H1 (cell line): ENCODE measurements at places on chromosomes 2 and 18.

DNA sequence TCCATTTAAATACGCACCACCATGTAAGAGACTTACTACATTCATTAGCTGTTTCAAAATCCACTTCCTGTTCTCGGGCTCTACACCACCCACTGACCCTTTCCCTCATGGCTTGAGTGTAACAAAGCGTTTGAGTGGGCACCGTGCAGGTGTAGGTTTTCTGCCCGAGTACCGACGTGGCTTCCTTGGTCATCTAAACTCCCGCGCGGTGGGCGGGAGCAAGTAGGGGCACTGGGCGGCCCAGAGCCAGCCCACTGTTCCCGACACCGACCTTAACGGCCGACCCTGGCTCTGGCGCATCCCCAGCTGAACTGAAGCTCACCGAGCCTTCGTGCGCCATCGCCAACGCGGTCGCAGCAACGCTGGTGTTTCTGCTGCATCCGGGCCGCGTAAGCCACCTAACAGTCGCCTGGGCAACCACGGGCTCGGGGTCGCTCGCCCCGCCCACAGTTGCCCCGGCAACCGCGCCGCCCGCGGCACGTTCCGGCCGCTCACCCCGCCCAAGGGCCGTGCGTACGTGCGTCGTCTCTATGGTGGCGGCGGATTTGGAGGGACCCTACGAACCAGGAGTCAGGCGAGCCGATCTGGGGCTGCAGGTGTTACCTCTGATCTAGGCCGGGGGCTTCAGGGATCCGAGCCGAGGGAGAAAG lies at the start of the genes C2orf81 and WDR54:
TSS of gene C2orf81 (minus strand) at position 399 of the 650 bp plus-strand sequence. CDS start at position 340, 59 bp downstream.
TSS of gene WDR54 (plus strand) at position 510 of the 650 bp plus-strand sequence. CDS start 424 bp downstream, outside the sequence.
- H3K4me1 ChIP-seq = peaks cover 5% of the 10 kb centered on the region; the same call in 1 of the 2 replicates
- H3K27me3 ChIP-seq = 0 out of 2 replicates have a peak, but pooled peaks cover 2% of the 10 kb centered on the region
- peak within 1 kb of the TSS; percentile 51; the same call in 1 of the 2 replicates for H3K27ac ChIP-seq
- H3K36me3 ChIP-seq = peaks cover 11% of the 10 kb centered on the region; the same call in 1 of the 2 replicates

DNA sequence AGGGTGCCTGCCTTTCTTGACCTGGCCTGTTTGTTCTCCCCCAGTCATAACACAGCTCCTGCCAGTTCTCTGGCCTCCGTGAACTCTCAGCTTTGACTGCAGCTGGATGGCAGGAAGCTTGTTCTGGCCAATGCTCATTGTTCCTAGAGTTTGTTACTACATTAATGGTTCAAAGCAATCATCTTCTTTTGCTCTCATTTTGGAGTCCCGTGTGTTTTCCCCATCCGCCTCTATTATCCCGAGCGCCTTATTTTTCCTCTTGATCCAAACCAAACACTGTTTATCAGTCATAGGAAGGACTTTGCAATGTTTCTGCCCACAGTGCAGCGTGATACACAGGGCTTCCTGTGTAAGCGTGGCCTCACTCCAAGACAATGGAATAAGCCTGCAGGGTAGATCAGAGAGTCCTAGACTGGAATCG lies 184.3 kb upstream of the APCDD1 start:
- H3K36me3 ChIP-seq = no peaks in the 10 kb centered on the region
- no peak overlapping the region for H3K4me3 ChIP-seq
- H3K27ac ChIP-seq = no peak overlapping the region
- H3K4me1 ChIP-seq = no peaks in the 10 kb centered on the region
- no peak for DNase-seq
- no peaks in the 10 kb centered on the region for H3K27me3 ChIP-seq

DNA sequence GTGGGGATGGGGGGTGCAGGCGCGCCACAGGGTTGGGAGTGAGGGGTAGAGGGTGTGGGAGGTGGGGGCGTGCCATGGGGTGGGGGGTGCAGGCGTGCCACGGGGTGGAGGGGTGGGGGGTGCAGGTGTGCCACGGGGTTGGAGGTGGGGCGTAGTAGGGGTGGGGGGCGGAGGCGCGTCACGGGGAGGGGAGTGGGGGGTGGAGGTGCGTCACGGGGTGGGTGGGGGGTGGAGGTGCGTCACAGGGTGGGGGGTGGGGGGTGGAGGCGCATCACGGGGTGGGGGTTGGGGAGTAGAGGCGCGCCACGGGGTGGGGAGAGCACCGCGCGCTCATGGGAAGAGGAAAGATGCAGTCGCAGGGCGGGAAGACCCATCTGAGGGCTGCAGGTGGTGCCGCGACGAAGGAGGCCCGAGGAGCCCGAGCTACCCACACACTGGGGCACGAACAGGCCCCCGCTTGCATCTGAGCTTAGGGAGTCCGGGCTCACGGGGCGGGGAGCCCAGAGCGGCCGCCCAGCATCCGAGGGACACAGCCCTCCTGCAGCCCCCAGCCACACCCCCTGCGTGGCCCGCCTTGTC lies 37.5 kb downstream of the SNED1 start:
- H3K27me3 ChIP-seq = peaks cover 33% of the 10 kb centered on the region; the same call in 1 of the 2 replicates
- H3K27ac ChIP-seq = no peak overlapping the region
- peak overlapping the region; percentile 43 for H3K4me3 ChIP-seq
- peaks cover 11% of the 10 kb centered on the region for H3K4me1 ChIP-seq

GRCh38 chr18:21300035-21300907 lies 58.2 kb downstream of the GREB1L start:
- no peaks in the 10 kb centered on the region for H3K36me3 ChIP-seq
- H3K27me3 ChIP-seq = no peaks in the 10 kb centered on the region; the same call in 1 of the 2 replicates
- no peak overlapping the region for H3K27ac ChIP-seq

DNA sequence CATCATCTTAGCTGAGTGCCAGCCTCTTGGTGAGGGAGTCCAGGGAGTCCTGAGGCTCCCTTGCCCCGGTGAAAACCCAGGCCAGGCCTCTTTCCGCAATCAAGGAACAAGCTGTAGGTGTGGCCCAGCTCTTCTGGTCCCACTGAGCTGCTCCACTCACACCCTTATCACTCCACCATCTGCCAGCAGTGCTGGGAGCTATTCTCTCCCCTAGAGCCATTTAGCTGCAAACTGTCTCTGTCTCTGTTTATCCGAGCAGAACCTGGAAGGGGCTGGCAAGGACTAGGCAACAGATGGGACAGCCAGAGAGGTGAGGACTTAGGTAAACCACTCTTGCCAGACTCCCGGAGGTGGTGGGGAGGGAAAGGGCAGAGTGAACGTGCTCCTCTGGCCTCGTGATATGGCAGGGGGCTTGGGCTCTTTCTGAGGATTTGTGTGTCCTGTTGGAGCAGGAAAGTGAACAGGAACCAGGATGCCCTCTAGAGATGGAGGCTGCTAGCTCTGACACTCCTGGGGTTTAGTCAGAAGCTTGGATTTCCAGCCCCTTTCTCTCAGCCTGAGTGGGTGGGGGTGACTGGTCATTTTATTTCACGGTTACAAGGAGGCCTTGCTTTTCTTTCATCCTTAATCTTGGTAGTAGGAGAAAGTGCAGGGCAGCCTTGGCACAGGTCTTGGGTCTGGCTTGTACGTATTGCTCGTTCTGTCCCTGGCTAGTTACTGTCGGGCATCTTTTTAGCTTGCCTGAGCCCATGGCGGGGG lies 19.6 kb downstream of the B3GNT2 start:
- peaks cover under 1% of the 10 kb centered on the region for H3K36me3 ChIP-seq
- H3K4me1 ChIP-seq = peaks cover 4% of the 10 kb centered on the region; the same call in 1 of the 2 replicates
- no peak overlapping the region for H3K4me3 ChIP-seq
- no peak overlapping the region for H3K27ac ChIP-seq
- no peaks in the 10 kb centered on the region for H3K27me3 ChIP-seq

DNA sequence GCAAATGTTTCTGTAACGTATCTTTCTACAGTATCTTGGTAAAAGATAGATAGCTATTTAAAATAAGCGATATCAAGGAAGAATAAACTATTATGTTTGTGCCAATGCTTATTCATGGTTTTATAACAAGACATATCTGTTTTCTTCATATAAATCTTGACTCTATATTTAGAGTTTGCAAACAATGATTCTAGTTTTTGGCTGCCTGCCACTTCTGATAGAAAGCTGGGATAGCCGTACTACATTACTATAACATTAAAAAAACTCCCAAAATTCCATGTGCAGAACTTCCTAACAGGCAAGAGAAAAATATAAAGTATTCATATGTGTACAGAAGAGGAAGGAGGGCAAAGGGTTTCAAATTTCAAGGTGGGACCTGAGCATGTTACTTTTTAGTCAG lies 985.0 kb downstream of the BCL11A start:
- no peaks in the 10 kb centered on the region for H3K27me3 ChIP-seq
- DNase-seq = no peak
- H3K4me1 ChIP-seq = no peaks in the 10 kb centered on the region
- no peak overlapping the region for H3K27ac ChIP-seq
- H3K4me3 ChIP-seq = no peak overlapping the region

GRCh38 chr2:39154944-39155343 lies 34.1 kb upstream of the SOS1 start:
- H3K36me3 ChIP-seq = no peaks in the 10 kb centered on the region
- H3K4me1 ChIP-seq = no peaks in the 10 kb centered on the region
- no peak for DNase-seq
- no peaks in the 10 kb centered on the region for H3K27me3 ChIP-seq

DNA sequence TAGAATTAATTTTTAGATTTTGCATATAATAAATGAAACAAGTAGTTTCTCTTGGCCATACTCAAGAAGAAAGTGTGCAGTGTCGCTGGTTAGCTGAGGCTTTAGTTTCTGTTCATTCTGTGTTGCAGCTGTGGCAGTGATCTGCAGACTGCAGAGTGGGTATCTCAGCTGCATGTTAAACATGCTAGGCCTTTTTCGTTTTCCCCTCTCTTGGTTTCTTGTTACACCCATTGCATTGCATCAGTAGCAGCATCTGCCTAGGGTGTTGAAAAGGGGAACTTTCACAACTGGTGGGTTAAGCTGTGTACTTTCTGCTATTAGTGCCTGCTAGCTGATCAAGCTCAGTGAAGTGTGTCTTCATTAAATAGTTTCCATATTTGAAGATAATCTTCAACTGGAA lies 51.3 kb downstream of the ACSL3 start:
- H3K27ac ChIP-seq = no peak overlapping the region
- peaks cover 9% of the 10 kb centered on the region; the same call in 1 of the 2 replicates for H3K4me1 ChIP-seq

DNA sequence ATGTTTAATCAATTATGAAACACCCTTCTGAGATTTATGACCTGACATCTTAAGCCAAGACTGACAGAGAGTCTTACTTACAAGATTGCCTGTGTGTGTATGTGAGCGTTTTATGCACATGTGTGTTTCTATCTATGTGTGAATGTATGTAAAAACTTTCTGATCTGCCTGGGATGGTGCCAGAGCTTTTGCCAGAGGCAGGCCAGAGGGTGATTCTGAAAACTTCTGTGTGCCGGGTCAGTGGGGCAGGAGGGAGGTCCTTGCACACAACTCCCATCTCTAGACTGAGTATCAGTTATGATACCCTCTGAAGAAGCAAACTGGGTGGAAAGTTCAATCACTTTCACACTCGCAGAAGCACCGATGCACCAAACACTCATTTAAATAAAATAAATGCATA lies 335.0 kb upstream of the NT5C1B start:
- H3K27ac ChIP-seq = no peak overlapping the region
- no peaks in the 10 kb centered on the region; the same call in 1 of the 2 replicates for H3K4me1 ChIP-seq
- no peaks in the 10 kb centered on the region for H3K27me3 ChIP-seq
- no peak overlapping the region for H3K4me3 ChIP-seq

GRCh38 chr2:133792223-133792622 lies 224.0 kb upstream of the NCKAP5 start:
- no peak overlapping the region for H3K27ac ChIP-seq
- DNase-seq = no peak
- H3K36me3 ChIP-seq = no peaks in the 10 kb centered on the region
- no peaks in the 10 kb centered on the region for H3K27me3 ChIP-seq
- no peaks in the 10 kb centered on the region for H3K4me1 ChIP-seq

DNA sequence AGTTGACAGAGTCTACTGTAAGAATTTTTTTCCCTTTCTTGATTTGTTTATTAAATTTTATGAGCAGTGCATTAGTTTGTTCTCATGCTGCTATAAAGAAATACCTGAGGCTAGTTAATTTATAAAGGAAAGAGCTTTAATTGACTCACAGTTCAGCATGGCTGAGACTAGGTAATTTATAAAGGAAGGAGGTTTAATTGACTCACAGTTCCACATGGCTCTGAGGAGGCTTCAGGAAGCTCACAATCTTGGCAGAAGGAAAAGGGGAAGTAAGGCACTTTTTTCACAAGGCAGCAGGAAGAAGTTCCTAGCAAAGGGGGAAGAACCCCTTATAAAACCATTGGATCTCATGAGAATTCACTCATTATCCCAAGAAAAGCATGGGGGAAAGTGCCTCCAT lies 191.4 kb upstream of the VRK2 start:
- no peak for DNase-seq
- H3K4me3 ChIP-seq = no peak overlapping the region
- H3K27me3 ChIP-seq = no peaks in the 10 kb centered on the region
- H3K36me3 ChIP-seq = no peaks in the 10 kb centered on the region
- H3K27ac ChIP-seq = no peak overlapping the region
- no peaks in the 10 kb centered on the region for H3K4me1 ChIP-seq

DNA sequence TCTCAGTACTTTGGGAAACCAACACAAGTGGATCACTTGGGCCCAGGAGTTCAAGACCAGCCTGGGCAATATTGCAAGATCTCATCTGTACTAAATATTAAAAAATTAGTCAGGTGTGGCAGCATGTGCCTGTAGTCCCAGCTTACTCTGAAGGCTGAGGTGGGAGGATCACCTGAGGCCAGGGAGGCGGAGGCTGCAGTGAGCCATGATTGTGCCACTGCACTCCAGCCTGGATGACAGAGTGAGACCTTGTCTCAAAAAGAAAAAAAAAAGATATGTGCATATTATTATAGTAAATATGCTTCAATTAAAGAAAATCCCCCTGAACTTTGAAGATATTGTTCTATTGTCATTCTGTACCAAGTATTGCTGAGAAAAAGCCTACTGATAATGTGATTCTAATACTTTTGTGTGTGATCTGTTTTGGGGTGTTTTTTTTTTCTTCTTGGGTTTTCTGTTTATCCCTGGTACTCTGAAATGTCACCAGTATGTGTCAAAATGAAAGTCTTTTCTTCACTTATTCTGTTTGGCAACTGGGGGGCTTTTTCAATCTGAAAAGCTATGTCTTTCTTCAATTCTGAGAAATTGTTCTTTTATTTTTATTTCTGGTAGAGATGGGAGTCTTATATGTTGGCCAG lies 13.2 kb downstream of the NEURL3 start:
- no peak overlapping the region for H3K27ac ChIP-seq
- H3K27me3 ChIP-seq = no peaks in the 10 kb centered on the region
- no peaks in the 10 kb centered on the region for H3K36me3 ChIP-seq

DNA sequence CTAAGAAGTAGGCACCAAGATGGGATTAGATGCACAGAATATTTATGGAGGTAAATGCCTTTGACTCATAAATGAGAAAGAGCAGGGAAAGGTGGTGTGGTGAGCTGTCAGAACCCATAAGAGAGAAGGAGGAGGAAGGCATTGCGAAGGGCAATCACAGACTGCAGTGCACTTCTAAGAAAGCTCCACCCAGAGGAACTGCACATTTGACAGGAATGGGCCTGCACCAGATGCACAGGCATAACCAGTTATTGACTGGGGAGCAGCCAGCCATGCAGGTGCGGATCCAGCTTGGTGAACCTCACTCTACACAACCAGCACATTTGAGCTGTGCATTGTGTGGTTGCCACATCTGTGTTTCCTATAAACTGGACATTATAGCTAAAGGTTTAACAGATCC lies 62.2 kb upstream of the L3MBTL4 start:
- DNase-seq = no peak
- no peaks in the 10 kb centered on the region for H3K27me3 ChIP-seq
- H3K4me1 ChIP-seq = no peaks in the 10 kb centered on the region
- no peaks in the 10 kb centered on the region for H3K36me3 ChIP-seq
- no peak overlapping the region for H3K4me3 ChIP-seq

- no peak overlapping the region for H3K27ac ChIP-seq
- no peak overlapping the region for H3K4me3 ChIP-seq
- H3K27me3 ChIP-seq = no peaks in the 10 kb centered on the region
- DNase-seq = no peak
Observed at GRCh38 chr2:198662905-198663304, 794.8 kb downstream of the SATB2 start.

GRCh38 chr2:176260689-176261088 lies 8.6 kb upstream of the MTX2 start:
- DNase-seq = no peak
- no peak overlapping the region for H3K27ac ChIP-seq
- H3K27me3 ChIP-seq = no peaks in the 10 kb centered on the region
- H3K36me3 ChIP-seq = no peaks in the 10 kb centered on the region

GRCh38 chr2:118974103-118974993 lies 32.4 kb downstream of the MARCO start:
- H3K4me1 ChIP-seq = no peaks in the 10 kb centered on the region
- no peak for DNase-seq
- no peak overlapping the region for H3K4me3 ChIP-seq
- H3K27ac ChIP-seq = no peak overlapping the region
